ENCODE measurements at places on chromosomes 2 and 18.

DNA sequence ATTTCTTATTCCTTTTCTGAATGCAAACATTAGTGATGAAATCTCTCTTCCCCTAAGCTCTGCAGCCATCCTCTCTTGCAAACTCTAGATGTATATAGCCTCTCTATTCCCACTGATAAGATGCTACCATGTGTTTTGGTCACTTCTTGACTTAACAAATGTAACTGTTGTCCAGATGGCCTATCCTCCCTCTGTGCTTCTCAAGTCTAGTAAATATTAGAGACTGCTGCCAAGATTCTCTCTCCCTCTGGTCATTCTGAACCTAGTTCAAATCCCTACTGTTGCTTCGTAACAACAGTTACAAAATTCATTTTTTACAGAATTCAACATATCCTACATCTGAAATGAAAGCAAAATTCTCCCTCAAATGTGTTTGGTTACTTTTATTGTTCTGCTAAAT is 156.6 kb downstream of the TXNL1 start:
- no peak for DNase-seq

- DNase-seq: peak; percentile 94
Observed at GRCh38 chr2:205660521-205661124, 21.7 kb upstream of the NRP2 start.

DNA sequence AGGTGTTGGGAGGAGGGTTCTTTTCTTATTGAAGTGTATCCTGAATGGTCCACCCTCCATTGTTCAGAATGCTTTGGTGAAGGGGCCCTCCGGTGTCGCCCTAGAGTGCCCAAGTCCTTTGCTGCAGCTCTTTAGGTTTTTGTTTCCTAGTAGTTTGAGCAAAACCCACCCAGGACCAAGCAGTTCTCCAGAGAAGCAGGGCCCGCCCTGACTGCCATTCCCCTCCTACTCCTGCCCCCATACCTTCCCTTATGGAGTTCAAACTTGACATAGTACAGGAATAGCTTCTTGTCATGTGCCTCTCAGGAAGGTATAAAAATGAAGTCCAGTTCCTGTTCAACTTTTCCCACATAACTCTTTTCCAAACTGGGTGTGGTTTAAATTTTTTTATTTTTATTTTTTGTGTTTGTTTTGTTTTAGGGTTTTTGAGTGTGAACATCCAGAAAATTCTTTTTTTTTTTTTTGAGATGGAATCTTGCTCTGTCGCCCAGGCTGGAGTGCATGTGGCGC is 5.6 kb downstream of the MERTK start:
- no peak for DNase-seq

GRCh38 chr2:71330155-71330554 is 1.4 kb upstream of the ZNF638 start:
- DNase-seq: no peak

- peak; percentile 84 for DNase-seq
Observed at GRCh38 chr2:173991856-173992588, 26.8 kb upstream of the SP3 start.

DNA sequence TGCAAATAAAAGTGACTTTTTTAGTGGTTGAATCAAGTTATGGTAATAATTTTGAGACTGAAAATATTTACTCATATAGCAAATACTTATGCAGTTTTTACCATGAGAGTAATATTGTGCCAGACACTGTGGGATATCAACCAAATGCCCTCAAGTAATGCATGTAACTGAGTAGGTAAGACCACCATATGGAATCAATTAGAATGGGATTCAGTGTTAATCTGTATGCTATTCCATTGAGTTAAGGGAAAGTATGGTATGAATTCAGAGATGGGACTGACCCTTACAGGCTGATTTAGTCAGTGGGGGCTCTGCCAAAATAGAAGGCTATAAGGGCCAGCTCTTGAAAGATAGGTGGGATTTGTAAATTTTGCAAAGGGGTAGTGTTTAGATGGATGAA is 131.6 kb downstream of the CCDC85A start:
- no peak for DNase-seq

- DNase-seq: peak; percentile 31
Observed at GRCh38 chr2:142841788-142842187, 35.7 kb upstream of the KYNU start.

- peak; percentile 89 for DNase-seq
Observed at GRCh38 chr2:199261239-199261638, 196.5 kb downstream of the SATB2 start.

DNA sequence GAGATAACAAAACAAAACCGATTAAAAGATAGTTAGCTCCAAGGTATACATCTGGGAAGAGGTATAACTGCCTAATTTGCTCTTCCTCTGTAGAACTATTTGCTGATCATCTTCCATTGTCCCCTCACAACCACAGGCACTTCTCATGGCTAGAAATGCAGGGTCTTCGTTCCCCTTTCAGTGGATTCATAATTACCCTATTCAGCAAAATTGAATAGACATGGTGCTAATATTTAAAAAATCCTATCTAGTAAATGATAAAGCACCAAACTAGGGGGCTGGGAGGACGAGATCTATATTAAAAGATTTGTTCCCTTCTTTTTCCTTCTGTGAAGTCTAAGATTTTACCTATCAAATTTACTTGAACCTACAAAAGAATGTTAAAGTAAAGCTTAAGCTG is 30.8 kb upstream of the ADAM17 start:
- DNase-seq: no peak

- peak; percentile 35 for DNase-seq
Observed at GRCh38 chr2:45432406-45432805, 178.7 kb downstream of the SRBD1 start.

GRCh38 chr2:106667478-106668070 is 180.4 kb downstream of the CD8B2 start:
- DNase-seq: no peak

DNA sequence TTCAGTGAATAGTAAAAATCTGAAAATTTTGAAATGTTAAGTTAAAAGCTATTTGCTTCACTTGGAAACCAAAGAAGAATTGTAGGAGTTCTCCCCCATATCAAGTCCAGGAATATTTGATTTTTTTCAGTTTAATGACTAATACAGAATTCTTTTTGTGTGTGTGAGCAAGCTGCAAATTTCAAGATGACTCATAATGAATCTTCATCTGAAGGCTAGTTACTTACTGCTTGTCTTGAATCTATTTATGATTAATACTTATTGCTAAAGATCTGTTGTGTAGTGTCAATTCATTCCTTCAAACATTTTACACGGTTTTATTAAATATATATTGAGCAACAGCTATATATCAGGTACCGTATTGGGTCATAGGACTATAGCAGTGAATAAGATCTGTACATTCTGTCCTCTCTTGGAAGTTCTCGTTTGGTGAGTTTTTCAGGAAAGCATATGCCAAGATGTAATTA is 47.8 kb upstream of the CAVIN2 start:
- peak; percentile 85 for DNase-seq

- peak; percentile 91 for DNase-seq
Observed at GRCh38 chr18:77127769-77128671, 4.6 kb downstream of the MBP start.

GRCh38 chr18:33831424-33831823 is 253.4 kb downstream of the ASXL3 start:
- DNase-seq: no peak

DNA sequence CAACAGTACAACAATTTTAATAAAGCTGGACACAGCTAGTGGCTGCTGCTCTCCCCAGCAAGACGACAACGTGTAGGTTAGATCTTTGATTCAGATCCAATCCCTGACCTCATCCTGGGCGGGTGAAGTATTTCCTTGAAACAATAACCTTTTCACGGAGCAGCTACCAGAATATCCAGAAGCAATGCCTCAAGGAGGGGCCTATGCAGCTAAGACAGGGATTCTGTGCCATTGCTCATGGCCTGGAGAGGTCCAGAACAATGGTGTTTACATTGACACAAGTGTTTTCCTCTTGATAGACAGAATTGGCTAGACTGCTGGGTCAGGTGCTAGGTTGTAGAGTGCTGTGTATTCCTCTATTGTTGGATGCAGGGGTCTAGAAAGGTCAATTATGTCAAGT is 520.1 kb downstream of the BCL11A start:
- no peak for DNase-seq

- DNase-seq: peak; percentile 85
Observed at GRCh38 chr2:234725528-234726264, 226.1 kb upstream of the SH3BP4 start.

DNA sequence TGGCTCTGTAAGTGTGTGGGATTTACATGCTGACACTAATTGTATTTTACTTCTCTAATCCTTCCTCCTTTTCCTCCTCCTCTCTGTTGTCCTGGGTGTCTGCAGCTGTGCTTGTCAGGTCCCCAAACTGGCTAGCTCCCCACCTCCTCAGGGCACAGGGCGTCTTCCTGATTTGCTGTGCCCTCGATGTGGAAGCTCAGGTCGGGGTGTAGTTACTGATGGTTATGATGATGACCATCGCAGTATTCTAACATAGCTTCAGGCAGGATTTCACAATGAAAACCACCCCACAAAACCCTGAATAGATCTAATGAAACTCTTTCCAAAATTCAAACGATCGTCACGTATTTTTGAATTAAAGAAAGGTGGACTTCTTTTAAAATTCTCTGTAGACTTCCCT is 428.4 kb downstream of the TGIF1 start:
- DNase-seq: no peak

GRCh38 chr2:148023861-148024260 is 3.0 kb downstream of the MBD5 start:
- no peak for DNase-seq

GRCh38 chr18:46338766-46339165 is 234.6 kb downstream of the HAUS1 start:
- no peak for DNase-seq

GRCh38 chr2:224690868-224691267 is 25.3 kb downstream of the CCDC195 start:
- DNase-seq: no peak

DNA sequence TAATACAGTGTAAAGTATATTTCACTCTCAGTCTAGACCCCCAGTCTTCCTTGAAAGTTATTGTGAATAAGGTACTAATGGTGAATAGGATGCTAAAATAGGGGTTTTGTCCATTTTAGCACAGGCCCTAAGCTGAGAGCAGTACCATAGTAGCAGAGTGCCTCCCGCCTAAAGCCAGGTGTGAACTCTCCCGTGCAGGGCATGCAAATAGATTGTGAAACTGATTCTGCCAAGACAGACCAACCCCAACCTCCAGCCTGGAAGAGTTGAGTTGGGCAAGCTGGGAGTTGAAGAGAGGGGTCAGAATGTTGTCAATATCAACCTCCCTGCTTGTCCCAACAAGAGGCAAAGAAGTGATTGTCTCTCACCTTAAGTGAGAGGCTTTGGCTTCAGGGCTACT is 97.4 kb upstream of the CYRIA start:
- no peak for DNase-seq

DNA sequence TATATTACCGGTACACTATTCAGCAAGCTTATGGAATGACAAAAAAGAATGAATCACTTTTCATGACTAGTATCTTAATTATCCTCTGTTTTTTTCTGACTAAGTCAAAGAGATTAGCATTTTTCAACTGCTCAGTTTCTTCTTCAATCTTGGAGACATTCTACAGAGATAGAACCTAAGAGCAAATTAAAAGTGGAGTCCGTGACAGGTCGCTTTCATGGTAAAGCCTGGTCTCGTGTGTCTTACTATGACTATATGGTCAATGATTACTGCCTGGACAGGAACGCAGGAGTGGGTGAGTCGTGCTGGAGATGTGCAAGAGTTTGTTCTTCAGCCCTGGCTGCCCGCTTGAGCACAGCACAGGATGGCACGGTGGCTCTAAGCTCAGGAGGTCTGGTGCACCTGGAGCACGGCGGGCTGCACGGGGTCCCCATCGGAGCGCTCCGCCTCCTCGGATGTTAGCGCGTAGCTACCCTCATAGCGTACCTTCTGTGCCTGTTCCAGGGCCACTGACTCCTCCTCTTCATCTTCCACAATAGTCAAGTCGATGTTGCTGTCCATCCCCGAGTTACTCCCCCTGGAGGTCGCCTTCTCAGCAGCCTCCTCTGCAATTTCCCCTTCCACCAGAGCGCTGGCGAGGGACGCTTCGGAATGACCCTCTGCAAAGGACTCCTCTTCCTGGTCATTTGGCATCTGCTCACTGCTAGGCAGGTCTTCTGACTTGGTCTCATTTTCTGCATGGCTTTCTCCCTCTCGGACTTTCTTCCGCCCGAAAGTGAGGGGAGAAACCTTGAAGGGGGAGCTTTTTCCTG is 11.1 kb downstream of the CAVIN2 start:
- DNase-seq: no peak

- DNase-seq: no peak
Observed at GRCh38 chr2:15711126-15711860, 119.6 kb downstream of the DDX1 start.

- DNase-seq: no peak
Observed at GRCh38 chr2:120077896-120078295, 65.0 kb downstream of the EPB41L5 start.
